ENCODE measurements at places on chromosomes 6 and 20.

GRCh38 chr20:54793291-54793992, 318.0 kb downstream of the DOK5 start:
- DNase-seq = no peak

DNA sequence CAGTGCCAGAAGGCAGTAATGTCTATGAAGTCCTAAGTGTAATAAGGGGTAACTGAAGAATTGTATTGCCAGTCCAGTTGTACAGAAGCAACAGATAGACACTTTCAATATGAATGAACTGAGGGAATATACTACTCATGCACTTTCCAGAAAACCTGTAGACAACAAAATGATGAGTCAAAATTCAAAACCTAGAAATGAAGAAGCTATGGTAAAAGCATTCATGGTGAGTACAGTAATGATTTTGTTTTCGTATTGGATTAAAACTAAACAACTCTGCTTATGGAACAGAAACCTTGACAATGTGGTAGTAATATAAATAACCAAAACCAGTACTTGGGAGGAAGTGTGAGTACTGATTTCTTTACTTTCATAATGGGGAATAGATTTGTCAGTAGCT, 35.0 kb downstream of the ARMC2 start:
- DNase-seq = no peak

GRCh38 chr6:35895560-35895959, 25.3 kb downstream of the SRPK1 start:
- no peak for DNase-seq

DNA sequence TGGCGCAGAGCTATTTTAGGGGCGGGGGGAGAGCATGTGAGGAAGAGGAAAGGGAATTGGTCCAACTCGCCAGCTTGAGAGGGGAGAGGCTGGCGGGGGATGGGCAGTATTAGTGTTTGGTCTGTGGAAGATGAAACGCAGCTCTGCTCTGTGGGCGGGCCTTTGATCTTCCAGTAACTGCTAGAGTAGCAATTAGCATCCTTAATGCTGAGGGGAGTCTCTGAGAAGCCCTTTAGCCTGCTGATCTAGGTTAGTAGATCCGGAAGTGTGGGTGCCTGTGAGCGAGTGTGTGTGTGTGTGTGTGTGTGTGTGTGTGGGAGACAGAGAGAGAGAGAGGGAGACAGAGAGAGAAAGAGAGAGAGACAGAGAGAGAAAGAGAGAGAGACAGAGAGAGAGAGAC, 117.2 kb upstream of the BACH2 start:
- peak; percentile 73 for DNase-seq

- no peak for DNase-seq
Measured at GRCh38 chr6:18216411-18216810, 47.9 kb downstream of the DEK start.

- no peak for DNase-seq
Measured at GRCh38 chr6:43491750-43492661, 14.6 kb downstream of the TJAP1 start.

DNA sequence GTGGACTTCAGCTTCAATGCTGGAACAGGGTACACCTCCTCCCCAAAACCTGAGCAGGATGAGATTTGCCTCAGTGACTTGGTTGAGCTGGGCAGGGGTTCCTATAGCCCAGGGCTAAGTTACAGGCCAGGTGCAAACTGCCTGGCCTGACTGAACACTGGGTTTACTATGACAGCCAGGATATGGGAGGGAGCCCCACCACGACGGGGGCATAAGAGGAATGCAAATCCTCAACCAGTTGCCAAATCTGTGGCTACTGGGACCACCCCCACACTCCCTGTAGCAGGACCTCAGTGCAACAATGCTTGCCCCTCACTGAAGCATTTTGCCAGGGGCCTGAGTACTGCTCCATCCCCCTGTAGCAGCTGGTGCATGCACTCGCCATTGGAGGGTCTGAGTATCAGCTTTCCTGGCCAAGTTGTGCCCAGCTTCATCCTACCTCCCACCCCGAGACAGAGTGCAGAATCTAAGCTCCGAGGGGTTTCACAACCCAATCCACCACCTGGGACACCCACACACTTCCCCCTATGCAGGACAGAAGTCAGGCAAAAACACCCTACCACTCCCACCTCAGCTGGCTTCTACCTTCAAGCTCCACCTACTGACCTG, 27.6 kb downstream of the TREML4 start:
- no peak for DNase-seq

- DNase-seq = no peak
Measured at GRCh38 chr20:24960302-24960801, 11.3 kb downstream of the CST7 start.

DNA sequence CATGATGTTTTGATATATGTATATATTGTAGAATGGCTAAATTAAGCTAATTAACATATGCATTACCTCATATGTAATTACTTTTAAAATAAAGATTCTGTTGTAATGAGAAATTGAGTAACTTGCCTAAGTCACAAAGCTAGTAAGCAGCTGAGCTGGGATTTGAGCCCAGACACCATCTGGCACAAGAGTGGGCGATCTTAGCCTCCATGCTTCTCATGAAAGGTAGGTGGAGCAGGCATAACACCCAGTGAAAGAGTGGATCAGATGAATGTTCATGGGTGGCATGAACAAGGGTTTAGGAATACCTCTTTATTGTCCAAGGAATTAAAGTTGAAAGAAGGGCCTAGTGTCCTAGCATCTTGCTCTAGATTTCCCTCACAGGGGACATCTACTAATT, 365.4 kb downstream of the TFAP2B start:
- DNase-seq = no peak

DNA sequence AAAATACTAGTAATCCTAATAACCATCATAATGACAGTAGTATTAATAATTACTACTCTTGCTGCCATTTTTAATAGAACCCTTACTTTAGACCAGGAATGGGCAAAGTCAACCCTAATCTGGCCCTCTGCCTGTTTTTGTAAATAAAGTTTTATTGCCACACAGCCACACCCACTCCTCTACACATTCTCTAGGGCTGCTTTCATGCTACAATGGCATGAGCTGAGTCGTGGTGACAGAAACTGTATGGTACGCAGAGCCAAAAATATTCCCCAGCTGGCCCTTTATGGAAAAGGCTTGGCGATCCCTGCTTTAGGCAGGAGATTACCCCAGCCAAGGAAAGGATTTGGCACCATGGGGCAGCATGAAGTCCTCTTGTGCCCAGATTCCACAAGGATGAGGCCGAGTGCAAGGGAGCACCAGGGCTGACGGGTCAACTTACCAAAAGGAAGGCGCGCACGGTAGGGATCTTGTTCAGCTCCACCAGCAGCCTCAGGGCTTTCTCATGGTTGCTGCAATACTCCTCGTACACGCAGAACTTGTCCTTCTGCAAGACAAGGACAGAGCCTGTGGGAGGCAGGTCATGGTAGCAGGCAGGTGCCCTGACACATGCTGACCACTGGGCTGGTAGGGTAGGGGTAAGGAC, 93.6 kb downstream of the PREX1 start:
- DNase-seq = no peak

DNA sequence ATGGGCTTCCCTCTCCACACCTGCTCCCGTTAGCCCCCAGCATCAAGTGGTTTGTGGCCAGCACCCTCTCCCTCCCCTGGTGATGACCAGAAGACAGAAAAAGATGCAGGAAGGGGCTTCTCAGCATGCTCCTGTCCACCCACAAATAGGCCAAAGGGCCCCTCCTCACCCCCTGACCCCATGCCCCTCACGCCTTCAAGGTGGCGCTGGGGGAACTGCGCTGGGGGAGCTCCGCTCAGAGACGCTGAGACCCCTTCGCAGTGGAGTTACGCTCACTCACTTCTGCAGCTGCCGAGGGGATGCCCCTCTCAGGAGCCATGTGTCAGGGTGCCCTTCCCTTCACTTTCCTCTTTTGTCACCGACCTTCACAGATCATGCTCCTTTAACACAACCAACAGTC, 92.0 kb downstream of the PSMB1 start:
- no peak for DNase-seq

DNA sequence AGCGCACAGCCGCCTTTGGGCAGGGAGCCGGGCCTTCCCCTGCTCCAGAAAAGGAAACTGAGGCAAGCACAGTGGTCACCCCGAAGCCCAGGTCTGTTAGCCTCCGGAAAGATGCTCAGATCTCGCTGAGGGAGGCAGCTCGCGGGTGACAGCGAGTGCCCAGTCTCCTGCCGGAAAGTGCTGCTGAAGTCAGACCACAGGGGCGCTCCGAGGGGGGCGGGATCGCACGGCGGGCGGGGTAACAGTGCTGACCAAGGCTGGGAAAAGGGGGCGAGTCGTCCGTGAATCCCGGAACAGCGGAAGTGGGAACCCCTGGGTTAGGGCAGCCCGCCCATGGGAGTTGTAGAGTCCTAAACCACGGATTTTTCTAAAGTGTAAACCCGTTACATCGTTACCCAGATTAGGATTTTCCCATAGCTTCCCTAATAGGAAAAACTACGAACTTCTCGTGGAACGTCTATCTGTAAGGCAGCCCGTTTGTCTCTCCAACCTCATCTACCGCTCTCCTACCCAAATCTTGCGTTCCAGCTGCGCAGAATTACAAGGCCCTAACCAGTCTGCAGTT, 504 bp downstream of the VPS16 start:
- DNase-seq = peak; percentile 40

GRCh38 chr6:131600716-131601115, 27.3 kb downstream of the MED23 start:
- DNase-seq = no peak

DNA sequence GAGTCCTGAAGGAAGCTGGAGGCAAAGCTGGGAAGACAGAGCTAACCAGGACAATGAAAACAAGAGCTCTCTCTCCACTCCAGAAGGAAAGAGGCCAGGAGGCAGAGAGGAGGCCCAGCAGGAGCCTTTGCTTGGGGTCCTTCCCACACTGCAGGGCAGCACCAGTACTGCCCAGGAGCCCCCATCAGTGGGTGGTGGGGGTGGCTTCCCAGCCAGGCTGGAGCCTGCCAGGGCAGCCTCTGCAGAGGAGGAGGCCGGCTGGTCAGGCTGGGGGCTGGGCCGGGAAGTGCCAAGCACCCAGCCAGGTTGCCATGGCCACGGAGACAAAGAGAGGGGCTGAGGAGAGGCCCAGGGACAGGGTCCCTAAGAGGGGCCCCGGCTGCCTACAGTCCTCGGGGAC, 33.4 kb downstream of the PREX1 start:
- no peak for DNase-seq

- no peak for DNase-seq
Measured at GRCh38 chr6:105873211-105873704, 212.9 kb upstream of the PRDM1 start.

DNA sequence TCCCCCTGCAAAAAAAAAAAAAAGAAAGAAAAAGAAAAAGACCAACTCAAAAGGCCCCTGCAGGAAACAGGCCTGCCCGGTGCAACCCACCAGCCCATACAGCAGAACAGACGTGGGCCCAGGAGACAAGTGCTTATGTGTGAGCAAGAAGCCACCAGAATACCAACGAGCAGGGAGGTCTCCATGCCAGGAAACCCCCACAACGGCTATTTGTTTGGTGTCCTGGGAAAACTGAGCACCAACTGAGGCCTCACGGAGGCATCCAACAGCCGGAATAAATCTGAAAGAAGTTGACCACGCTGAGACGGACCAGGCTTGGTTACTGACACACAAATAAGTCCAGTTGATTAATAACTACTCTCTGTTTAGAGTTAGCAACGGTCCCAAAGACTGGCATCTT, 29.7 kb downstream of the PTPRT start:
- DNase-seq = no peak

DNA sequence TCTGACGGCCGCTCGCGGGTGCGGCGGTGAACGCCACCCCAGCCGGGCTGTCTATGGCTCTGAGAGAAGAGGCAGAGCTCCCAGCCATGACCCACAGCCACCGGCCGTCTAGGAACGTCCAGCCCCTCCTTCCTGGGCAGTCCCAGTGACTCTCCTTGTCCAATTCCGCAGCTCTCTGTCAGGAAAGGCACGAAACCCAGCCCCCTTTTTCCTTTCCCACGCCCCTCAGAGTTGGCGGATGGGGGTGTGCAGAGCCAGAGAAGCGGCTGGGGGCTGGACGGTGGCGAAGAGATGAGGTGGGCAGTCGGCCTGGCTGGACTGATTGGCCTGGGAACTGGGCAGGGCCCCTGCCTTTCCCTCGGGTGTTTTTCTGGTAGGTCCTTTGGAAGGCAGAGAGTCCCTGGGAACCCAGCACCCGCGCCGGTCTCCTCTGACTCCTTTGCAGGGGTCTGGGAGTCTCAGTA, 1.5 kb downstream of the EBF4 start:
- no peak for DNase-seq

- no peak for DNase-seq
Measured at GRCh38 chr6:164069350-164069990, 655.0 kb downstream of the QKI start.

DNA sequence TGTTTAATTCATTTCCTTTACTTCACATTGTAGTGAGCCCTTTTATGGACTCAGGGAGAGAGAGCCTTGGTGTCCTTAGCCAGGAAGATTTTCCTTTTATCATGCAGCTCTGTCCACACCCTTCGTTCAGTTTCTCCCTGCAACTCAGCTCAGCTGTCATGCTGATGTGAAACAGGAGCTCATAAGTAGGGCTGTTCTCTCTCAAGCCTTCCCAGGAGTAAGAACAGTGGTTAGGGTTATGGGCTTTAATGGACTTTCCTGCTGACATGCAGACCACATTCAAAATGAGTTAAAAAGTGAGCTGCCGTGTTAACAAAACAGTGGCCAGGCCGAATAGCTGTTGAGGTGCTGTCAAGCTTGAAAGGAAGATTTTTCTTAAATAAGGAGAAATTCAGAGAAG, 104.1 kb downstream of the BCKDHB start:
- DNase-seq = no peak

- no peak for DNase-seq
Measured at GRCh38 chr6:57216235-57217101, 5.6 kb downstream of the RAB23 start.

GRCh38 chr6:89640804-89641203, 2.3 kb upstream of the LYRM2 start:
- DNase-seq = no peak

GRCh38 chr6:99473730-99474129, 41.5 kb downstream of the USP45 start:
- no peak for DNase-seq

GRCh38 chr20:32806356-32806755, 13.4 kb upstream of the MAPRE1 start:
- DNase-seq = no peak

DNA sequence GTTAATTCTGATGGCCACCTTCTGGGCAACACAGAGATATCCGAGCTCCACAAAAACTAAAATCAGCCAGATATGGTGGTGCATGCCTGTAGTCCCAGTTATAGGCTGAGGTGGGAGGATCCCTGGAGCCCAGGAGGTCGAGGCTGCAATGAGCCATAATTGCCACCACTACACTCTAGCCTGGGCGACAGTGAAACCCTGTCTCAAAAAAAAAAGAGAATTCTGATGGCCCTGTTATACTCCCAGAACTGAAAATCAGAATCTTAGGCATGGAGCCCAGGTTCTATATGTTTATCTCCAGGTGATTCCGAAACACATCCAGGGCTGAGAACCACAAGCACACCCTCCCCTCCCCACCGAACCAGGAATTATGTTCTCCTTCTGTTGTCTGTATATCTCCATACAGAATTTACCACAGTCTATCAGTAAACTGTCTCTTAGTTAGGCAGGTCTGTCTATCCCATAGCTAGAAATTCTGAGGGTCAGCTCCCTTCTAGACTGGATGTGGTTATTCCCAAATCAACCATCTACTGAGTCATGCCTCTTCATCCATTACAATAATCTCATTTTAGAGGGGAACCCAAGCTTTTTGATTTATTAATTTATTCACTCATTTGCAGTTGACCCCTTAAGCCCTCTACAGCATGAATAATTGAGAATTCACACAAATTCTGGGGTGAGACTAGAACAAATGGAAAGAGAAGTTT, 24.8 kb upstream of the CCND3 start:
- DNase-seq = no peak

All from activated naive CD4-positive, alpha-beta T cell treated with anti-CD3 and anti-CD28 coated beads, Interleukin-2, amount 50 U/mL, for 16 hours (primary cell).